ENCODE measurements at places on chromosomes 2 and 18.

GRCh38 chr18:70330887-70331286, 42.0 kb downstream of the SOCS6 start:
- DNase-seq: no peak

DNA sequence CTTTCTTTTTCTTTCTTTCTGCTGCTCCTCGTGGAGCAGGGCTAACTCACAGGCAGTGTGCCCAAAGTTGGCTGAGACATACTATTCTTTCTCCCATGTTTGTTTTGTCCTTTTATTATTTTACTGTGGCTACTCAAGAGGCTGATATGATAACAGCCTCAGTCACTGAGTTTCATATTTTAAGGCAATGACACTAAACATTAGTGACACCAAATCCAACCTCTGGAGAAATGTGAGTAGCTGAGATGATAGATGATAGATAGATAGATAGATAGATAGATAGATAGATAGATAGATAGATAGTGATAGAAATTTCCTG, 45.8 kb upstream of the GLS start:
- no peak for DNase-seq

- no peak for DNase-seq
These were observed 93.7 kb downstream of the MIB1 start for GRCh38 chr18:21834299-21834660.

GRCh38 chr18:58080451-58080850, 36.4 kb downstream of the NEDD4L start:
- no peak for DNase-seq

GRCh38 chr2:173872714-173873113, 92.5 kb downstream of the SP3 start:
- DNase-seq: no peak

GRCh38 chr2:4354164-4354563, 650.8 kb downstream of the DCDC2C start:
- no peak for DNase-seq

- DNase-seq: peak; percentile 27
These were observed 15.4 kb downstream of the HK2 start for GRCh38 chr2:74849228-74849892.

- no peak for DNase-seq
These were observed 20.6 kb upstream of the ACTR3 start for GRCh38 chr2:113869253-113869652.

DNA sequence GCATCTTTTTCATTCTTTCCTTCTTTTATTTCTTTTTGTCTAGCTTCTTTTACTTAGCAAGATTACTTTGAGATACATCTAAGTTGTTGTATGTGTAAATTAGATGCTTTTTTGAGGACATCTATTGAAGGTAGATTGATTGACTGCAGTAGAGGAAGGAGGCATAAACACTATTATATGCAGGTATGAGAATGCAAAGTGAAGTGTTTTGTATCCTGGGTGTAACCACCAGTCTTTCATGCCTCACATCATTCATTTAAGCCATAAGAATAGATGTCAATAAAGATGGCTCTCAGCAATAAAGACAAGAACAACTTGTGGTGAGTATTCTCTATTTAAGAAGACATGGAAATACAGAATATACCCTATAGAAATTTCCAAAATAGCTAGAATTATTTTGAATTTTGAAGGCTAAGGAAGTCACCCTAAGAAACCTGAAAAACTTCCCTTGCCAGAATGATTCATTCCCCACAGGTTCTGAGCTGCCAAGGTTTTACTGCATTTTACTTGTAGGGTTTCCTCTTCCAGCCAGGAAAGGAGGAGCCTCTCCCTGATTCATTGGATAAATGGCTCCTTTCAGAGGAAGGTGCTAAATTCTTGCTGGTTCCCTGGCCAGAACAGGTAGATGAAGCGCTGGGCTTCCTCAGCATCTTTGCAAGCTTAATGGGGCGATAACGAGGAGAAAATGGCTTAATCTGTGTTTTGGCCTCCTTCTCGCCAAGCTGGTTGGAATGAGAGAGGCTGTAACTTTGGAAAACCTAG, 279.8 kb upstream of the SLC14A2 start:
- no peak for DNase-seq

- no peak for DNase-seq
These were observed 44.0 kb downstream of the MYL12B start for GRCh38 chr18:3305933-3306332.

DNA sequence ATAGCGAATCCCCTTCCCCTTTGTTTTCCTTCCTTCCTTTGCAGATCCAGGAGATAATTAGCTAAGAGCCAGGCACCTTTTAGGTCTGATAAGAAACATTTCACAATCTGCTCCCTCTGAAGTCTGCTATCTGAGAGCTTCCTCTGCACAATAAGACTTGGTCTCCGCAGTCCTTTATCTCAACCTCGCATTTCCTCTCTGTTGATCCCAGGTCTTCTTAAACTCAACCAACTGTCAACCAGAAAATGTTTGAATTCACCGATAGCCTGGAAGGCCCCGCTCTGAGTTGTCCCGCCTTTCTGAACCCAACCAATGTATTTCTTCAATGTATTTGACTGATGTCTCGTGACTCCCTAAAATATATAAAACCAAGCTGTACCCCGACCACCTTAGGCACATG, 78.4 kb upstream of the CTDP1 start:
- no peak for DNase-seq

DNA sequence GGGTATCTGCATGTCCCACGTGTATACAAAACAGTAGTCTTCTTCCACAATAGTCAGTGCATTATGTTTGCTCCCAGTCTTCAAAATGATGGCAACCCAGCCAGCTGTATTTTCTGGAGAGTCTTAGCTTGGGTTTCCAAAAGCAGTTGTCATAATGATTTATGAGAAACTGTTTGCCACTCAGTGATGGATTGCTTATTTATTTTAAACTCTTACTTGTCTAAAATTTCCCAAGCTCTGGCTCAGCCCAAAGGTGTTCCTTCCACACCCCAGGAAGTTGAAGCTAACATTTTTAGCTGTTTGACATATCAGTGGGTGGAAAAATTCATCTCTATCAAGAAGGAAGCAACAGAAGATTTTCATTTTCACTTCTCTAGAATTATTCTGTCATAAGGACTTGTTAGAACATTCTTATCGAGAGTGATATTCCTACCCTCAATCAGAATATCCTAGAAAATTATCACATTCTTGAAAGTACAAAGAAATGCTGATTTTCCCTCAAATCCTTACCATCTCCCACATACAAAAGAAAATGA, 78.8 kb downstream of the ASAP2 start:
- DNase-seq: no peak

DNA sequence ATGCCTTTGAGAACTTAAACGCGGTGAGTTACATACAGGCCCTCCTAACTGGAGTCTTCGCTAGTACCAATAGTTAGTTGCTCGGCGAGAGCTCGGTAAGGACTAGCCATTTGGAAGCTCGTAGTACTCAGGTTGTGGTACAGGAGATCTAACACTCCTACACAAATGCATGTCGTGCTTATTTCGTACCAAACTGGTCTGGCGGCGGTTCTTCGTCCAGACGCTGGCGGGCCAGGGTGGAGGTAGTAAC, 346 bp upstream of the VRK2 start:
- no peak for DNase-seq

- no peak for DNase-seq
These were observed 63.3 kb upstream of the TTC27 start for GRCh38 chr2:32564417-32565035.

DNA sequence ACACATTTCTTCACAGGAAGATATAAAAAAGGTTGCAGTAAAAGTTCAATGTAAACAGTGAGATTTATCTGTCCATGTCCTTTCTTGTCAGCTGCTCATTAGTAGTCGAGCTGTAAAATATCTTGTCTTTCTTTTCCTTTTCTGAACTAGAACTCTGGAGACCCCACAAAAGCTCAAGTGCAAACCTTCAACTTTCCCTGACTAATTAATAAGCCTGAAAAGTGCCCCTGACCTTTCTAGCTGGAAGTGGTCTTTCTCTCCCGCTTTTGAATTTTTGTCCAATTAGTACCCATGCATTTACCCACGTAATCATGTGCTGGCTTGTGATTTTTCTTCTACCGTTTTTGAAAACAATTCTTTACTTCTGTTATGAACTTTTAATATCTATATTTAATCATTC, 63.6 kb upstream of the EHBP1 start:
- no peak for DNase-seq

GRCh38 chr2:46802665-46803546, 112.7 kb downstream of the MCFD2 start:
- DNase-seq: no peak

DNA sequence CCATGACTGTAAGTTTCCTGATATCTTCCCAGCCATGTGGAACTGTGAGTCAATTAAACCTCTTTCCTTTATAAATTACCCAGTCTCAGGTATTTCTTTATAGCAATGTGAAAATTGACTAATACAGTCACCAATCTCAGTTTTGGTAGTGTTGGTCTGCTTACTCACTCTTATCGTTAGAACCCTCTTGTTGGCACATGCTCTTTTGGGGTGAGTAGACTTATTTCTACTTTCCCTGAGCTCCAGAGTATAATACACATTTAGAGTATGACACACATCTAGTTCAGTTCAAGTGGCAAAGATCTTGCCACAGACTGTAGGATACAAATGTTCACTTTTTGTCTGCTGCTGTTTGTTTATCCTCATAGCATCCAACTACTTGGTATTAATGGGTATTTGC, 347.5 kb upstream of the CELF4 start:
- no peak for DNase-seq

- no peak for DNase-seq
These were observed 4.8 kb upstream of the OXER1 start for GRCh38 chr2:42768706-42769256.

- DNase-seq: no peak
These were observed 1374.9 kb upstream of the CELF4 start for GRCh38 chr18:38940475-38940862.

GRCh38 chr2:208407667-208408066, 1.1 kb downstream of the PTH2R start:
- DNase-seq: no peak

DNA sequence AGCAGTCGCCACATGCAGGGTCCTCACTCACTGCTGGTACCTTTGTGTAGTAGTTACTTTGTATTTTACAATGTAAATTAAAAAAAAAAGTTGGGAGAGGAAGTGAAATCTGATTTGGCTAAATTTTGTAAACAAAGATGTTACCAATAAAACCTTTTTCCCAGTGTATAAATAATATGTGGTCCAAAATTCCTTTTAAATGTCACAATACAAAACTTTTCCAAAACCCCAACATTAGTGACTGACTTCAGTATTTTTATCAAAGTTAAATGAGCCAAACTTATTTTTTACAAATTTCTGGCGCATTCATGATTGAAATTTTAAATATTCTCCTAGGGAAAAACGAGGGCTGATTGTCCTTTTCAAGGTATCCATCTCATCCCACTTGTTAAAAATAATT, 239.9 kb downstream of the AGAP1 start:
- DNase-seq: no peak

DNA sequence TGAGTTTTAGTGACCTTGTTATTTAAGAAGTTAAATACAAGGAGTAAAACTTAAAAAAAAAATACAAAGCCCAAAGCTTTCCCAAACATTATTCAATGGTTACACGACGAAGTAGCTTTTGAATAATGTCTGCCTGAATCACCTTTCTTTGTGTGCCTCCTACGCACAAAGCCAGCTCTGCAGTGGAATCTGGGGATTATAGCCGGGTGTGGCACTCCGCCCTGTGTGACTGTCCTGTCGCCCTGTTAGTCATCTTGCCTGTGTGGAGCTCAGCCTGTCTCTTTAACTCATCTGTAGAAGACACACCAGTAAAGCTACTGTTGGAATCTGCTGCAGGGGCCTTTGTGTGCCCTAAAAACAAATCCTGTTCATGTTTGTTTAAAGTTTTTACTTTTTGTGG, 79.4 kb upstream of the TCF7L1 start:
- DNase-seq: no peak

- no peak for DNase-seq
These were observed 186.5 kb downstream of the LNPK start for GRCh38 chr2:175815537-175815936.

DNA sequence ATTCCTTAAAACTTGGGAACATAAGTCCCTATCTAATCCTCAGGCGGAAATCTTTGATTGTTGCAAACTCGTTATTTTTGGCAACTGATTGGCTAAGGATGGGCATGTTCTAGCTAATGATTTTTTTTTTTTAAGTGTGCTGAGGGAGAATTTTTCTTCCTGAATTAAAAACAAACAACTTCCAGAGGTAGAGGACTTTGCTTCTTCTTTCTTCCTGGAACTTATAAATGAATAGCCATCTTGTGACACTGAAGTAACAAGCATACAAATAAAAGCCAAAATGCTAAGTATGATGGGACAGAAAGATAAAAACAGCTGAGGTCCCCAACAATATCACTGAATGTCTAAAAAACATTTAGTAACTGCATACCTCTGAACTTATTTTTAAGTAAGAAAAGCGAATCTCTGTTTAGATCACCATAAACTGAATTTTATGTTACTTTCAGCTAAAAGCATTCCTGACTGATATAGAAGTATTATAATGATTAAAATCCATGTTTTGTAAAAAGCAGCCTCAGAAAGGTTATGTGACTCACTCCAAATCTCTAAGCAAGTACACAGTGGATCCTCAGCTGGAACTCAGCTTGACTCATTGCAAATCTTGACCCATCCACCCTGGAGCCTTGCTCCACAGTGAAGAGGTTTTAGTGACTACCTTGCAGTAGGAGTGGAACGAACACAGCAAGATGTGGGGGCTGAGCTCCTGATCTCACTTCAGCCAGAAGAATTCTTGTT, 344.4 kb downstream of the CLIP4 start:
- no peak for DNase-seq

DNA sequence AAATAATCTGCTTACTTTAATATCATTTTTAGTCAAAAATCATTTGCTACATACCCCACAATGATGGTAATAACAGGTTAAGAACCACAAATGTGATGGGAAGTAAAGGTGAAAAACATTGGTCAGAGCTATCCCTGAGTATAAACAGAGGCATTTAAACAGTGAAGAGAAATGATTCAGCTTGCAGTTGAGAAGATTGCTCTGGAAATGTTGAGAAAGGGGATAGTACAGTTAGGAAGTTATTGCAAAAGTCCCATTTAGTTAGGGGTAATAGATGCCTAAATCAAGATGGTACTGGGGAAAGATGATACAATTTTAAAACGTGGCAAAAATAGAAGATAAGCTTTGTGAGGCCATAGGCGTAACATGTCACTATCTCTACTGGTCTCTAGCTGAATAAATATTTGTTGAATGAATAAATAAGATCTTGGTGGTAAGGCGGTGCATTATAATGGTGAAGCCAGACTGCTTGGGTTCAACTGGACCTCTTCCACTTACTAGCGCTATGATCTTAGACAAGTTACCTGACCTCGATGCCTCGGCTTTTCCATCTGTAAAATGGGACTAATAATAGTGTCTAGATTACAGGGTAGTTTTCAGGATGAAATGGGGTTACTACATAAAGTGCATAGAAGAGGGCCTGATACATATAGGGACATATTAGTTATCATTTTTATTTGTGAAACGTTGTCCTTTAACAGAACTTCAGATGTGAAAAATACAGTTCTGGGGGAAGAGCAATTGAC, 2.0 kb upstream of the BZW1 start:
- no peak for DNase-seq

All from activated naive CD4-positive, alpha-beta T cell treated with Interleukin-2 at 50 U/mL for 16 hours (primary cell).